ENCODE measurements at places on chromosomes 6 and 20. TPM values are rescaled to one million over a fixed set of nuclear protein-coding genes. Genes with fewer than 3 reads are reported as not detected.

The BEND6 gene
- total RNA-seq, result 1.1 TPM

The MCCD1 gene
- total RNA-seq, result not detected

The SLC22A23 gene
- 13.7 TPM for total RNA-seq

The SEL1L2 gene
- 0.64 TPM for total RNA-seq

The ISM1 gene
- total RNA-seq, result 0.76 TPM

The CUTA gene
- 75.4 TPM for total RNA-seq

The DEFB124 gene
- total RNA-seq, result not detected

The PACRG gene
- total RNA-seq, result 1.8 TPM

The CYP39A1 gene
- 0.63 TPM for total RNA-seq

The BHLHE23 gene
- total RNA-seq, result not detected

The SEMG1 gene
- not detected for total RNA-seq

The EBF4 gene
- 1.2 TPM for total RNA-seq

The RPL10A gene
- 797 TPM for total RNA-seq

The ADAM33 gene
- 2.9 TPM for total RNA-seq

The NCOA5 gene
- total RNA-seq, result 13.4 TPM

The KCNG1 gene
- total RNA-seq, result not detected

The RNF217 gene
- total RNA-seq, result 11.5 TPM

The CDH26 gene
- 0.27 TPM for total RNA-seq

The MMP24 gene
- not detected for total RNA-seq

The CRISP3 gene
- total RNA-seq, result not detected
